Kidney (tissue), 22 donors: ENCODE measurements at places on chromosomes 4 and X. TPM values are rescaled to one million over a fixed set of nuclear protein-coding genes. Genes with fewer than 3 reads are reported as not detected.
A peak's percentile ranks its signal among the peaks of the same experiment; 100 is the strongest.

- no peak for DNase-seq
- no peak overlapping the region for H3K27ac ChIP-seq
- H3K36me3 ChIP-seq: no peaks in the 10 kb centered on the region
- no peaks in the 10 kb centered on the region for H3K4me1 ChIP-seq
- H3K27me3 ChIP-seq: no peaks in the 10 kb centered on the region
These were observed 9.8 kb upstream of the ACOT9 start for GRCh38 chrX:23752740-23753415.

- H3K36me3 ChIP-seq: no peaks in the 10 kb centered on the region
- DNase-seq: no peak
- no peak overlapping the region for H3K4me3 ChIP-seq
- no peaks in the 10 kb centered on the region for H3K27me3 ChIP-seq
- no peaks in the 10 kb centered on the region for H3K4me1 ChIP-seq
These were observed 7.7 kb downstream of the SYN1 start for GRCh38 chrX:47611926-47612325.

- no peak for DNase-seq
- no peaks in the 10 kb centered on the region for H3K36me3 ChIP-seq
- no peaks in the 10 kb centered on the region for H3K4me1 ChIP-seq
- H3K27me3 ChIP-seq: no peaks in the 10 kb centered on the region
These were observed 22.8 kb upstream of the CSTF2 start for GRCh38 chrX:100797359-100797758.

DNA sequence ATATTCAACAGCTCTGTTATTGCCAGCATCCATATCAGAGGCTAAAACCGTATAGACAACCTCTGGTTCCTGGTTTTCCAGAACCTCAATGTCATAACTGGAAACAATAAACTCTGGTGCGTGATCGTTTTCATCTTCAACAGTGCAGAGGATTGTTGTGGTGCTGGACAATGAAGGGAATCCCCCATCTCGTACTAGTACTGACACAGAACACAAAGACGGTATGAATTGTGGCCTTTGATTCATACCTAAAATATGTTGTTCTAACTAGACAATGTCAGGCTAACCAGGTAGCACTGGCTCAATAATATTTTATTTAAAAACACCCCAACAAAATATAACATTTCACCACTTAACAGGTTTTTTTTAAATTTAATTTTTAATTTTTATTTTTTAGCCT is 186.9 kb downstream of the DCHS2 start:
- H3K27me3 ChIP-seq: no peaks in the 10 kb centered on the region
- no peak overlapping the region for H3K4me3 ChIP-seq
- no peaks in the 10 kb centered on the region for H3K4me1 ChIP-seq
- no peak overlapping the region for H3K27ac ChIP-seq
- H3K36me3 ChIP-seq: no peaks in the 10 kb centered on the region
- no peak for DNase-seq

DNA sequence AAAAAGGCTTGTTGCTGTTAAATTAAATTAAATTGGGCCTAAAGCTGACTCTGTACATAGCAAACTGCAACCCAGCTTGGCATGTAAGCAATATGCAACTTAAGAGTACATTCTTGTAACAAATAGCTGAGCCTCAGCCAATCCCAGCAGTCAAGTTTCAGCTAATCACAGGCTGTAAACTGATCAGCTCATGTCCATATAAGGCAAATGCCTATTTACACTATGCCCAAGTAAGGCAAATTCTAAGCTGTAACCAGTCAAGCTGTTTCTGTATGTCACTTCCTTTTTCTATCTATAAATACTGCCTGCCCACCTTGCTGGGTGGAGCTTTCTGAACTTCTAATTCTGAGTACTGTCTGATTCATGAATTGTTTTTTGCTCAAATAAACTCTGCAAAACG is 429.1 kb upstream of the FTHL17 start:
- no peaks in the 10 kb centered on the region for H3K4me1 ChIP-seq
- H3K27me3 ChIP-seq: no peaks in the 10 kb centered on the region

DNA sequence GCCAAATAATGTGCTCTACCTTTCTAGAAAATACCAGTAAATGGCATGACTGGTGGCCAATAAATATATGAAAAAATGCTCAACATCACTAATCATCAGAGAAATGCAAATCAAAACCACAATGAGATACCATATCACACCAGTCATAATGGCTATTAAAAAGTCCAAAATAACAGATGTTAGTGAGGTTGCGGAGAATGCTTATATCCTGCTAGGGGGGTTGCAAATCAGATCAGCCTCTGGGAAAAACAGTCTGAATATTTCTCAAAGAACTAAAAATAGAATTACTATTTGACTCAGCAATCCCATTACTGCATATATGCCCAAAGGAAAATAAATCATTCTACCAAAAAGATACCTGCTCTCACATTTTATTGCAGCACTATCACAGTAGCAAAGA is 115.1 kb downstream of the RASGEF1B start:
- no peaks in the 10 kb centered on the region for H3K27me3 ChIP-seq
- no peak overlapping the region for H3K27ac ChIP-seq
- no peaks in the 10 kb centered on the region for H3K36me3 ChIP-seq
- DNase-seq: no peak
- no peaks in the 10 kb centered on the region for H3K4me1 ChIP-seq
- H3K4me3 ChIP-seq: no peak overlapping the region

DNA sequence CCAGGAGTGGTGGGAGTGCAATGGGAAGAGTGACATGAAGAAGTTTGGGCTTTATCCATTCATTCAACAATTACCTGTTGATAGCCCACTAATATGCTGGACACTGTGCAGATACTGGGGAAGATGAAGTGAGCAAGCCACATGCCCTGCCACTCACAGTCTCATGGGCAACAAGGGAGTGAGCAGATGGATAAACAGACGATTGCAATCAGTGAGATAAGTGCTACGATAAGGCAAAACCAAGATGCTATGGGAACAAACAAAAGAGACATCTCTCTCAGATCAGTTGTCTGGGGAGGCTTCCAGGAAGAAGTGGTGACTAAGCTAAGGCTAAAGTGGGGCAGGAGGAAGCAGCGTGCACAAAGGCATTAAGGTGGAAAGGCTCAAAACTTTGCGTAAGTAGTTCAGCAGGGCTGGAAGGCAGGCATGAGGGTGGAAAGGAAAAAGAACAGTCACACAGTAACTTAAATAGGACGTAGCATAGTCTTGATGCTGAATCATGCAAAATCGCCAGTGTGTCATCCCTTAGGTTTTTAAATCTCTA is 31.7 kb downstream of the GAB3 start:
- H3K27me3 ChIP-seq: no peaks in the 10 kb centered on the region
- no peak for DNase-seq
- no peak overlapping the region for H3K27ac ChIP-seq
- H3K4me1 ChIP-seq: no peaks in the 10 kb centered on the region

GRCh38 chrX:120144178-120144844 is 14.1 kb upstream of the RHOXF2 start:
- H3K27ac ChIP-seq: no peak overlapping the region
- no peaks in the 10 kb centered on the region for H3K27me3 ChIP-seq
- H3K4me1 ChIP-seq: no peaks in the 10 kb centered on the region

DNA sequence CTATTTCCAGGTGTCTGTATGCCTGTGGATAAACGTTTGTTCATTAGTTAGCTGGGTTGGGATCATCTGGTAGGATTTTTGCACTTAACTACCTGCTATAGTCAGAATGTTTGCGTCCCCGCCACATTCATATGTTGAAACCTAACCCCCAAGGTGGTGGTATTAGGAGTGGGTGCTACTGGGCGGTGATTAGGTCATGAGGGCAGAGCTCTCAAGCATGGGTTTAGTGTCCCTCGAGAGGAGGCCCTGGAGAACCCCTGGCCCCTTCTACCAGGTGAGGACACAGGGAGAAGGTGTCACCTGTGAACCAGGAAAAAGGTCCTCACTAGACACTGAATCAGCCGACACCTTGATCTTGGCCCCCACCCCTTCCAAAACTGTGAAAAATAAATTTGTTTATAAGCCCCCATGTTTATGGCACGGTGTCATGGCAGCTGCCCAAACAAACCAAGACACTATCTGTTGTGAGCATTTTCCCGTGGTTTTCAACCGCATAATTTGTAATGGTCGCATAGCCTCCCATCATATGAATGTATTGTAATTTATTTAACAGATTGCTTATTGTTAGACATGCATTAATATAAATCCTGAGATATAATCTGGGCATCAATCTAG is 92.7 kb upstream of the TRIM2 start:
- no peak for DNase-seq
- no peak overlapping the region for H3K27ac ChIP-seq
- no peaks in the 10 kb centered on the region for H3K4me1 ChIP-seq
- H3K36me3 ChIP-seq: no peaks in the 10 kb centered on the region
- no peaks in the 10 kb centered on the region for H3K27me3 ChIP-seq

- no peaks in the 10 kb centered on the region for H3K4me1 ChIP-seq
- H3K27me3 ChIP-seq: no peaks in the 10 kb centered on the region
- no peaks in the 10 kb centered on the region for H3K36me3 ChIP-seq
- no peak for DNase-seq
These were observed 37.0 kb upstream of the HERC5 start for GRCh38 chr4:88419874-88420273.

DNA sequence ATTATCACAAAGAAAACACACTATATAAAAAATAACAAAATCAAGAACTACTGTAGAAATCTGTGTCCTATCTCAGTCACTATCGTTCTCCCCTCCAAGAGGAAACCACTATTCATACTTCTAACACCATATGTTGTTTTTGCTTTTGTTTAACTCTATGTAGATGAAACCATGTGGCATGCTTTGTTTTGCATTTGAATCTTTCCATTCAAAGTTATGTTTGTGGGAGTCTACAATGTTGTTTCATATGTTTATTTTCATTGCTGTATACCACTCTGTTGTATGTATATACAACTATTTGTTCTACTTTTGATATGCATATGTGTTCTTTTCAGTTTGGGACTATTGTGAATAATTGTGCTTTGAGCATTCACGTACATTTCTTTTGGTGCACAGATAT is 116.1 kb downstream of the PABPC4L start:
- no peak overlapping the region for H3K4me3 ChIP-seq
- H3K27ac ChIP-seq: no peak overlapping the region
- no peaks in the 10 kb centered on the region for H3K4me1 ChIP-seq

GRCh38 chr4:13704035-13704434 is 76.5 kb upstream of the BOD1L1 start:
- DNase-seq: no peak
- H3K4me3 ChIP-seq: no peak overlapping the region
- no peaks in the 10 kb centered on the region for H3K36me3 ChIP-seq
- peaks cover 41% of the 10 kb centered on the region for H3K4me1 ChIP-seq
- H3K27ac ChIP-seq: peak overlapping the region; percentile 97

- no peaks in the 10 kb centered on the region for H3K27me3 ChIP-seq
- H3K4me1 ChIP-seq: no peaks in the 10 kb centered on the region
- no peak overlapping the region for H3K27ac ChIP-seq
- H3K36me3 ChIP-seq: no peaks in the 10 kb centered on the region
These were observed 126.7 kb upstream of the TSPAN5 start for GRCh38 chr4:98784947-98785706.

- H3K27me3 ChIP-seq: no peaks in the 10 kb centered on the region
- no peak overlapping the region for H3K4me3 ChIP-seq
- DNase-seq: peak; percentile 77
- H3K4me1 ChIP-seq: no peaks in the 10 kb centered on the region
- no peak overlapping the region for H3K27ac ChIP-seq
These were observed 71.0 kb downstream of the PJA1 start for GRCh38 chrX:69093960-69094871.

DNA sequence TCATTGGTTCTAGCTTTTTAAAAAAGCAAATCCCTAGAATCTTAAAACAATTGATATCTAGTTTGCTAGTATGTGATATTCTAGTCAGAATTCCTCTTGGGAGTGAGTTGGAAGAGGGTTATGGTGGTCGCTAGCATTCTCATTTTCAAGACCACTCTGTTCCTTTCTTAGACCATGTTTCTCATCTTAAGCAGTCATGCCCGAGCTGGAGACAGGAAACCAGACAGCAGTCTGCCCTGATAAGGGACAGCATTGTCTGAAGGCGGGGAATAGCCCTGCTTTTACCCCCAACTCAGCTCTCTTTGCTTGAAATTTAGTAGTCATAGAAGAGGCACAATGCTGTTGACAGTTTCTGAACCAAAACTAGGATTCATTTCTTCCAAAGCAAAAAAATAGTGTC is 5.2 kb downstream of the KLF3 start:
- no peaks in the 10 kb centered on the region for H3K36me3 ChIP-seq
- peaks cover 38% of the 10 kb centered on the region for H3K4me1 ChIP-seq
- no peaks in the 10 kb centered on the region for H3K27me3 ChIP-seq
- no peak for DNase-seq

GRCh38 chr4:183139972-183140570 is 41.0 kb downstream of the WWC2 start:
- H3K27me3 ChIP-seq: no peaks in the 10 kb centered on the region
- no peak overlapping the region for H3K27ac ChIP-seq
- H3K4me1 ChIP-seq: peaks cover 3% of the 10 kb centered on the region

AGTR2 gene
- total RNA-seq: 0.19 TPM

TSPAN6 gene
- total RNA-seq: 27.8 TPM

ARMCX2 gene
- total RNA-seq: 44.0 TPM

NSUN7 gene
- 7.6 TPM for total RNA-seq

EGFL6 gene
- total RNA-seq: not detected

PABPC1L2A gene
- not detected for total RNA-seq

XG gene
- 0.50 TPM for total RNA-seq

SASH3 gene
- total RNA-seq: 18.3 TPM

SOWAHD gene
- total RNA-seq: 1.3 TPM

AFM gene
- not detected for total RNA-seq
